Left renal pelvis (tissue), 4 donors: ENCODE measurements at places on chromosomes 16 and 17. TPM values are rescaled to one million over a fixed set of nuclear protein-coding genes. Genes with fewer than 3 reads are reported as not detected.

EME1 gene
- 8.0 TPM for polyA plus RNA-seq

KRTAP4-3 gene
- polyA plus RNA-seq = not detected

PRR15L gene
- 17.2 TPM for polyA plus RNA-seq

CUEDC1 gene
- polyA plus RNA-seq = 74.3 TPM

CCL22 gene
- polyA plus RNA-seq = 0.04 TPM

DNA sequence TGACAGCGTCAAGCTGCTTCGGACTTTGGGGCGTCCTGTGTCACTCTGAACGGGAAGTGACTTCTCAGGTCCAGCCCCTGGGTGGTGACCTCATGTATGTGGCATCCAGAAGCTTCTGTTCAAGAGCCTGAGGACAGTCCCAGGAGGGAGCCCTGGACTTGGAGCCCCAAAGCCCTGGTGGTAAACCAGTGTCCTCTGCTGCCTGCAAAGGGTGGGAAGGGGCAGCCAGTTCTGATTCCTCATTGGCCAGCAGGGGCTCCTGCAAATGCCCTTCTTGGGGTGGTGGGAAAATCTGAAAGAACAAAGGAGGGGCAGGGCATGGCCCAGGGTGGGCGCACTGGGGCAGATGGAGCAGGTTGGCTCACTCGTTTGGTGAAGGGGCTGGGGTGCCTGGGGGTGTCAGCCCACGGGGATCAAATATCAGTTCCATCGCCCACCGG is 1.6 kb downstream of the OSGIN1 start:
- no peak for DNase-seq

DNA sequence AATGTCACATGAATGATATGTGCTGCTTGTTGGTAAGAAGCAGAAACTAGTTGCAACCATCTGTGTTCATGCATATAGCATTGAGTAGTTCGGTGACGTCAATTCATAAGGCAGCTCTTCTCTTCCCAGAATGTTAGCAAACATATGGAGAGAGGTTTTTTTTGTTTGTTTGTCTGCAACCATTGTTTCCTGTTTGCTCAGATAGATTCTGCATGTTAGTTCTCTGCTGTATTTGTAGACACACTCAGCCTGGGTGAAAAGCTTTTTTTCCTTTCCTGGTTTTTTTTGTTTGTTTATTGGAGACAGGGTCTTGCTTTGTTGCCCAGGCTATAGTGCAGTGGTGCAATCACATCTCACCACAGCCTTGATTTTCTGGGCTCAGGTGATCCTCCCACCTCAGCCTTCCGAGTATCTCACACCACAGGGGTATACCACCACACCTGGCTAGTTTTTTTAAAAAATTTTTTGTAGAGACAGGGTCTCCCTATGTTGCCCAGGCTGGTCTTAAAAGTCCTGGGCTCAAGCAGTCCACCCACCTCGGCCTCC is 16.7 kb downstream of the WSB1 start:
- DNase-seq = no peak

- no peak for DNase-seq
These were observed 591.7 kb downstream of the MAF start for GRCh38 chr16:79008869-79009179.

- no peak for DNase-seq
These were observed 43.6 kb upstream of the MED9 start for GRCh38 chr17:17433000-17433703.

- no peak for DNase-seq
These were observed 2.1 kb downstream of the FAM20A start for GRCh38 chr17:68599091-68599490.

DNA sequence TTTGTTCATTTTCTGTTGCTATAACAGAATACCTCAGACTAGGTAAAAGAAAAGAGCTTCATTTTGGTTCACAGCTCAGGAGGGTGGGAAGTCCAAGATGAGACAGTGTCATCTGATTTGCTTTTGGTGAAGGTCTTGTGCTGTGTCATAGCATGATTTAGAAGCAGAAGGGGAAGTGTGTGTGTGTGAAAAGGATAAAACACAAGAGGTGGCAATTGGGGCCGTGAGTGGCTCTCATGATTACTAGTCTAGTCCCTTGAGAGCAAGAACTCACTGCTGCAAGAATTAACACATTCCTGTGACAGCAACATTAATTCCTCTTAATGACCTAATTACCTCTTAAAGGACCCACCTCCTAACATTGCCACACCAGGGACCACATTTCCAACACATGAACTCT is 8.3 kb downstream of the SLC35G3 start:
- DNase-seq = no peak

DNA sequence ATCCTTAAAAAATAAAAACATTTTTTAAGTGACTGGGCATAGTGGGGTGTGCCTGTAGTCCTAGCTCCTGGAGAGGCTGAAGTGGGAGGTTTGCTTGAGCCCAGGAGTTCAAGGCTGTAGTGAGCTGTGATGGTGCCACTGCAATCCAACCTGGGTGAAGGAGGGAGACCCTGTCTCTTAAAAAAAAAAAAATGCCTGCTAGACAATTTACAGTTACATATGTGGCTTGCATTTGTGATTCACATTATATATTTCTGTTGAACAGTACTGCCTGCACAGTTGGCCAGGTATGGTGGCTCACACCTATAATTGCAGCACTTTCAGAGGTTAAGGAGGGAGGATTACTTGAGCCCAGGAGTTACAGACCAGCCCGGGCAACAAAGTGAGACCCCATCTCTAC is 23.4 kb downstream of the CBFB start:
- DNase-seq = no peak

DNA sequence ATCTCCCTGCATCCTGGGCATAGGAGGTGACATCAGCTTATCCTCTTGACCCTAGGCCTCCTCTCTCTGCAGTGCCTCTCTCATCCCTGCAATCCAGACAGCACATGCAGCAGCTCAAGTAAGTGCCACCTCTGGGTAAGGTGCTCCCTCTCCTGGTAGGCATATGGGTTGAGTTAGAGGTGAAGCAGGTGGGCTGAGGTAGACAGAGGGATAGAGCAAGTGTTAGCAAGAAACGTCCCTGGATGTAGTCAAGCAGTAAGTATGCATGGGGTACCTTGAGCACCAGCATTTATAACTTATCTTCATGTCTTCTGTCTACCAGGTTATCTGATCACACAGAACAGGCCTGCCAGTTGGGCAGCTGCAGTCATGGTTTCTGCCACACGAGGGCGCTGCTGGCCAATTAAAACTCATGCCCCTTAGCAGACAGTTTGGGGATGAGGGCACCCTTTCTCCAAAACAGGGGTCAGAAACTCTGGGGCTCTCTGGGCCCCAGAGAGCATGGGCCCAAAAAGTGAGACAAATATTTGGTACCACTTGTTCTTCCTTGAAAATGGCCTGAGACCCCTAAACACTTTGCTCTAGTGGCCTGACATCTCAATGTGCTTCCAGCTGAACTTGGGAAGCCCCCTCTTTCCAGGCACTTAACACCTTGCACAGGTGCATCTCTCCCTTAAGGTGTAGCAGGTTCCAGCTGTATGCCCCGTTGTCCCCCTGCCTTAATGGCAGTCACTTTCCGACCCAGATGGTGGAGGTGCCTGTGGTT is 59.8 kb downstream of the NEUROD2 start:
- no peak for DNase-seq

DNA sequence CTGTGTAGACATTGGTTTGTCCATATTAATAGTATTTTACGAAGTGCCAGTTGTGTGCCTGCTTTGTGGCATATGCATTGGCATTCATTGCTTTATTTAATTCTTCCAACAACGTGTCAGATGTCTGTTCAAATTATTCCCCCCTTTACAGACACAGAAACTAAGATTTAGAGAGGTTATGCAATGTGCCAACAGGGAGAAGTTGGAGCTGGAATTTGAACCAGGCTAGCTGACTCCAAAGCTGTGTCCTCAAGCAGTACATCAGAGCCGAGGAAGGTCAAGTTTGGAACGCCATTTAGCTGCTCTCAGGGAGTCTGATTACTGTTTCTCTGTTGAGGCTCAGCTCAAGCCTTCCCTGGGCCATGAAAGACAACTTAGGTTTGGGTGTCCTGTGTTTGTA is 232.3 kb downstream of the WWOX start:
- no peak for DNase-seq

DNA sequence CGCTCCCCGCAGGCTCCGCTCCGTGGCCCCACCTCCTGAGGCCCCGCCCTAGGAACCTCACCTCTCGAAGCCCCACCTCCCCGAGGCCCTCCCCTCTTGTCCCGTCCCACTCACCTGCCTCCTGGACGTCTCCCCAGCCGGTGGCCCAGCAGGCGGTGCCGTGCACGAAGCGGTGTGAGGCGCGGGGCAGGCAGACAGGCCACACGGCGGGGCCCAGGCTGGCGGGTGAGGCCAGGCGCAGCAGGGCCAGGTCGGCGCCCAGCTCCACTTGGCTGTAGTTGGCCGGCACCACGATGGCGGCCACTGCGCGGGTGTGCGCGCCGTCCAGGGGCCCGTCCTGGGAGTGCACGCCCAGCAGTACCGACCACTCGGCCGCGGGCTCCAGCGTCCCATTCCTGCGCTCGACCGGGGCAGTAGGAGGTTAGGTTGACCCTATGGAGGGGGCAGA is 1.6 kb downstream of the PRSS36 start:
- DNase-seq = no peak

DNA sequence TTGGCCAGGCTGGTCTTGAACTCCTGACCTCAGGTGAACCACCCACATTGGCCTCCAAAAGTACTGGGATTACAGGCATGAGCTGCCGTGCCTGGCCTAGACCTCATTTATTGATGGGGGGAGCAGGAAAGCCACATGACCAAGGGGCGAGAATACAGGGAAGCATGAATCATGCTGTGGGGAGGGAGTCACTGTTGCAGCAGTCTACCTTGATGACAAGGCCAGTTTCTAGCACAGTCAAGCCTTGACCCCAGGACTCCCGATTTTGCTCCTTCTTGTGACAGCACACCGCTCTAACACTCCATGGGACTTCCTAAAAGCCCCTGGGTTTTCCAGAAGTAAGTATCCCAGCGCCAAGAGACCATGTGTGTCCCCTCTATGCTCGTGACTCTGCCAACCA is 42.9 kb upstream of the IRF8 start:
- no peak for DNase-seq

DNA sequence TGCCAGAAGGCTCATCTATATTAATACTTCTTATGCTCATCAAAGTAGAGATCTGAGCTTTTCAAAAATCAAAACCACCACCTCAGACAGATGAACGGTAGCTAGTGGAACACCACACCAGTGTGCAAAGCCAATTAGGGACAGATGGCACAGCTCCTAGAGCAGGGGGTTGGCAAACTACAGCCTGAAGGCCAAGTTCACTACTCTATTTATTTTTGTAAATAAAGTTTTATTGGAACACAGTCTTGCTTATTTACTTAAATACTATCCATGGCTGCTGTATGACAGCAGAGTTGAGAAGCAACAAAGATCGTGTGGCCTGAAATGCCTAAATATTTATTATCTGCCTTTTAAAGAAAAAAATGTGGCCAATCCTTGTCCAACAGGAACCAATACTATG is 56.8 kb downstream of the AMFR start:
- DNase-seq = no peak

- no peak for DNase-seq
These were observed 85.9 kb downstream of the SNX29 start for GRCh38 chr16:12062343-12063003.

- peak; percentile 54 for DNase-seq
These were observed 46.5 kb upstream of the CPNE2 start for GRCh38 chr16:57045694-57046381.

DNA sequence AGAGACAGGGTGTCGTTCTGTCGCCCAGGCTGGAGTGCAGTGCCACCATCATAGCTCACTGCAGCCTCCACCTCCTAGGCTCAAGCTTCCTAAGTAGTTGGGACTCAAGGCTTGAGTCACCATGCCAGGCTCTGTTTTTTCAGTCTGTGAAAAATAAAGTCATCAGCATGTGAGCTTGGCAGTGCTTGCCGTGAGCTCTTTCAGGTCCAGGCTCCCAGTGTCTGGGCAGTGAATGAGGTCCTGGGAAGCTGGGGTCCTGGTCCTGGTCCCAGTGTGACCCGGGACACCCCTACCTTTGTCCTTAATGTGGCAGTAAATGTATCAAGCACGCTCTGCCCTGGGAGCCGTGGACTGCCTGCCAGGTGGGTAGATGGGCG is 22.9 kb upstream of the RPL13 start:
- DNase-seq = no peak
